ENCODE measurements at places on chromosomes 2 and 18.

DNA sequence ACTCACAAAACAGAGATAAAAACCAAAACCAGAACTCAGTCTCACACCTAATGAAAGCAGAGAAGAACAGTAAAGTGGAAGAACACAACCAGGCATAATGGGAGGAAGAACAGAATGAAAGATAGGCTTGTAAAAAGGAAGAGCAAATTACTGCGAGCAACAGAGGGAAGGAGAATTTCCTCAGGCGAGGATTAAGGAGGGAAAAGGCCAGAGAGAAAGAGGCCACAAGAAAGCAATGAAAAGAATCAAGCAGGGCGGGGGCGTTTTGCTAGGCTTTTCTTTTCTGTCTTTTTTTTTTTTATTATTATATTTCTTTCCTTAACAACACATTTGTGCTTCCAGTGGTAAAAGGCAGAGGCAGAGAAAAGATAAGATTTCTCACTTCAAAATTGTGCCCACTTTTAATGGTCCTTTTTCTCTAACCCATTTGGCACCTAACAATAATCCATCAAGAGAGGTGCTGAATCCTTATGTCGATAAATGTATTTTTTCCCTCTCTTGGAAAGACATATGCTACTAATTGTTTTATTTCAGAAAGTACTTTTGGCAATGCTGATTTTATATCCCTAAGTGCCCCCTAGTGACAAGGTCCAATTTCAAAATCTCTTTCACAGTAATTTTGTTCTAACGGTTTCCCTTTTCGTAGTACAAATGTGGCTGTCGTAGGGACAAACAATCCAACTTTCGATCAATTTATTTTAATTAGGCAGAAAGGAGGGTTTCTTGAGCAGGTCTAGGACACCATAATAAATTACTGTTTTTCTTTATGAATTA, 138.7 kb upstream of the AQP4 start:
- no peak for DNase-seq

DNA sequence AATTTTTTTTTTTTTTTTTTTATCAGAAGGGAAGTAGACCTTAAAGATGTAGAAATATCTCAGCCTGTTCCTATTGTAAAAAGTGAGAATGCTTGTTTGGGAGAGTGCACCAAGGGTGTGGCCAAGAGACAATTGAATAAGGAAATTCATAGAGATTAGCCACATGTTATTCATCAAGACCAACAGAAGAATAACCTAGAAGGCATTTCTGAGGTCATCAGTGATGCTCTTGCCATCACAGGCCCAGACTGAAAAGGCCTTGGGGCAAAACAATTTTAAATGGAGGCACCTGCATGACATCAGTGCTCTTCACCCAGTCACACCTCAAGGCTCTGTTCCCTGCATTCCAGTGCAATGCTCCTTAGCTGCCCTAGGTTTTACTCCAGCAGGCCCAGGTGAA, 2043.3 kb upstream of the PIK3C3 start:
- DNase-seq = no peak

DNA sequence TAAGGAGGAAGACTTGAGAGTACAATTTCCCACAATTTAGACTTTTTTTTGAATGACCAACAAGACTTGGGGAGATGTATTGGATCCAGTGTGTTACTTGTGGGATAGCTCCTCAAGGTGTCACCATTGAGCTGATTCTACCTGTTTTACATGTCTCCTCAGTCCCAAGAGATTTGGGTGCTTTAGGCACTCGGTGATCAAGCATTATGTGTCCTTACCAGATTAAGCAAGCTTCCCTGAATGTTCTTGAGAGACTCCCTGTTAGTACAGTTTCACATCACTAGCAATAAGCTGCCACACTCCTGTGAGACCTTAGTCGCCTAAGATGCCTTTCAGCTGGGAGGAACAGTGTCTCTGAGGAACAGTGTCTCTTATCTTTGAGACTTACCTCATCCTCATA, 384.3 kb upstream of the SYT4 start:
- peak; percentile 4 for DNase-seq

DNA sequence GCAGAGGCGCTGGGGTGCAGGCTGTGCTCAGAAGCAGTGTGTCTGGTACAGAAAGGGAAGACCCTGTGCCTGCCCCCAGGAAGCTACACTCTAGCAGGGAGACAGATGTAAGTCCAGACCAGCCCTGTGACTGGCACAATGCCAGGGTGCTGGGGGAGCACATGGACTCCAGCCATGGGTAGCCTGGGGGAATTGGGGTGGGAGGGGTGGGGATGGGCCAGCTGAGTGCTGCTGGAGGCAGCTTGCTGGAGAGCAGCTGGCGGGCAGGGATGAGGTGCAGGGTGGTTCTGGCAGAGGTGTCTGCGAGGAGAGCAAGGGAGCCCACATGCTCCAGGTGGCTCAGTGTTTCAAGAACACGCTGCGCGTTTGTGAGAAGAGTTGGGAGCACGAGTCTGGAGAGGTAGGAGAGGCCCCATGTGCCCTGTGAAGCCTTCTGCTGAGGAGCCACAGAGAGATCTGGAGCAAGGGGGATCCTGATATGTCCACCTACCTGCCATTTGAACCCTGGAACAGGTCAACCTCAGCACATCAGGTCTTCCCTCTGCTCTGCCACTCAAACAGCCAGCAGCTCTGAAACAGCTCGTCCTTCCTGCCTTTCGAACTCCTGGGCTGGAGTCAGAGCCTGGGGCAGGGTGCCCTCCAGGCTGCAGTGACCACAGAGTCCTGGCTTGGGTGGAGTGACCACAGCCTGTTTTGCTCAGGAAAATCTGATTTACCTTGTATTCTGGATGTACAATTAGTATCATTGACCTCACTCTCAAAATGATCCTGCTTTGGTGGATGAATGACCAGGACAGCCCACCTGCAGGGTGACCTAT, 15.1 kb downstream of the ALLC start:
- DNase-seq = no peak

DNA sequence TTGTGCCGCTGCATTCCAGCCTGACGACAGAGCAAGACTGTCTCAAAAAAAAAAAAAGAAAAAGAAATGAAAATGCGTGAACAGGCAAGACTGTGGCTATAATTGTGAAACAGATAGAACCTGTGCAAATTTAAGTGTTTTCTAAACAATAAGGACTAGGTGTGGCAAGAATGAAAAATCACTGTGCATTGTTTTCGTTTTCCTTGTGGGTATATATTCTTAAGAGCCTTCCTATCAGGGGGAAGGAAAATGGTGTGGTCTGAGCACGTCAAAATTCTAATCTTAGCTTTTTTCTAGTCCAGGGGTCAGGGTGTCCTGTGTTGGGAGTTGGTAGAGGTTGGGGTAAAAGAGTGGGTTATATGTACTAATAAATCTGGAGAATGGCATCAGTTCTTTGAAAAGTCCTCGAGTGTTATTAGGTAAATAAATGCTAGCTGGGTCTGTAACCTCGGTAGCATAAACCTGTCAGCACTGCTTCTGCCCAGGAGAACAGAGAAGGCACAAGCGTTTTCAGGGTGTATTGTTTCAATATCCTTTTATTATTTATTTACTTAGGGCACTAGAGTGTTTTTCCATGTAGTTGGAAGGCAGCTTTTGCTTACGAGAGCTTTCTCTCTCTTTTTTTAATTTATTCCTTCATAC, 11.6 kb downstream of the ATP6V1C2 start:
- DNase-seq = no peak

GRCh38 chr18:26654616-26655524, 106.5 kb upstream of the KCTD1 start:
- DNase-seq = no peak

GRCh38 chr2:132849118-132849517, 179.1 kb upstream of the LYPD1 start:
- no peak for DNase-seq

DNA sequence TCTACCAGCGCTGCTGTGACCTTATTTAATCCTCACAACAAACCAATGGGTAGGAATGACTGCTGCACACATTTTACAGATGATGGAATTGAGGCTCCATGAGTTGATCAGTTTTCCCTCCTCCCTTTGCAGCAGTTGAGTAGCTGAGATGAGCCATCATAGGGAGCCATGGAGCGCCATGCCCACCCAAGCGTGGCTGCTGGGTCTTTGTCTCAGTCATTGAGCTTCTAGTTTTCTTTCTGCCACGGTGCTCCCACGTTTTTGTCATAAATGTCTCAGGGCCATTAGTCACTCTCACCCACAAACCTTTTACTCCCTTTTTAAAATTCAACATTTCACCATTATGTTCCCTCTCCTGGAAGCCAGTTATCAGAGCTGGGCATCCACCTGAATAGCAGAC, 45.8 kb downstream of the TMEM17 start:
- no peak for DNase-seq

DNA sequence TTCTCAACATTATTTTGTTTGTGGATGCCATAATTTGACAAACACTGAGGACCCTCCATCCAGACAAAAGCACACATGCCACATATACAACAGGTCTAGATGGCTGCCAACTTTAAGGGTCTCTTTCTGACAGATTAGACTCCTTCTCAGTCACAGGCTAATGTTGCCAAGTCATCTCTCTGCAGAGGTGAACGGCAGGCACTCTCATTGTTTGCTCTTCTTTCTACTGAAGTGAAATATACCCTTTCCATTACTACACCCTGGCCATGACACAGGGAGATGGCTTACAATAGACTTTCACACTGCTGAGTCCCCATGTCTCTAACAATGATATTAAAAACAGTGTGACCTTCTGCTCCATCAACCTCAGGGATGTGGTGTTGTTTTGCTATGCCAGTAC, 47.5 kb upstream of the ZNF397 start:
- no peak for DNase-seq

GRCh38 chr18:61435064-61435652, 101.9 kb downstream of the CDH20 start:
- peak; percentile 36 for DNase-seq

GRCh38 chr2:33321876-33322483, 154.5 kb upstream of the RASGRP3 start:
- DNase-seq = no peak

- no peak for DNase-seq
These were observed 80.4 kb downstream of the BOLA3 start for GRCh38 chr2:74067221-74067747.

GRCh38 chr2:67965246-67965645, 97.6 kb downstream of the C1D start:
- DNase-seq = no peak

- no peak for DNase-seq
These were observed 2.0 kb downstream of the ITGA6 start for GRCh38 chr2:172429301-172429968.

DNA sequence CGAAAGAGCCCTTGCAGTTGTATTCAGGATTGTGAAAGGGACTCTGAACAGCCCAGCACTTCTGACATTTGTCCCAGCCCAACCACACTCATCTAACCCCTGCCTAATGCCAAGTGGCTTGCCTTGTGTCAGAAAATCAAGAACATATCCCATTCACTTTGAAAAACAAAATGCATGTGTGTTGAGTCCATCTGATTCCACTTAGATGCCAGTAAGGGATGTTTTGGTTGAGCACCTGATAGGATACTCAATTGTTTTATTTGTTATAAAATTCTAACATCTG, 776.8 kb downstream of the BCL11A start:
- no peak for DNase-seq

DNA sequence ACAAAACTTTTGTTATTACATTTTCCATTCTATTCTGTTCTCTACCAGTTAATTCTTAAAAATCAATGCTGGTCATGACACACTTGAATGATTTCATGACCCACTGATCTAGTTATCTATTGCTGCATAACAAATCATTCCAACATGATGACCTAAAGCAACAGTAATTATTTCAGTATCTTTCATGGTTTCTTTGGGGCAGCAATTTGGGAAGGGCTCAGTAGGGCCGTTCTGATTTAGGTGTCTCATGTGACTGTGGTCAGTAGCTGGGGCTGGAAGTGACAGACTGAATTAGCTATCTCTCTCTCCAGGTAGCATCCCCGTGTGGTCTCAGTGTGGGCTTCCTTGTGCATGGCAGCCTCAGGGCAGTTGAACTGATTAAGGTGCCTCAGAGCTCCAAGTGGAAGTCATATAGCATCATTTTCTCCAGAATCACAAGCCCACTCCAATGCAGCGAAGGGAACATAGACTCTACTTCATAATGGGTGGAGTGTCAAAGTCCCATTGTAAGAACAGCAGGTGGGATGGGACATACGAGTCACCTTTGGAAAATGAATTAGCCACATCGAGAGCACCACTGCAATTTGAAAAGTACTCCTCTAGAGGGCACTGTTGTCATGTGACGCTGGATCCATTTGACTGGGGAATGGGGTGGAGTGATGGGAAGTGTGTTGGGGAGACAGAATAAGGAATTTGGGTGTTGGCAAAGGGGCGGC, 39.1 kb upstream of the FAM136A start:
- DNase-seq = peak; percentile 83

DNA sequence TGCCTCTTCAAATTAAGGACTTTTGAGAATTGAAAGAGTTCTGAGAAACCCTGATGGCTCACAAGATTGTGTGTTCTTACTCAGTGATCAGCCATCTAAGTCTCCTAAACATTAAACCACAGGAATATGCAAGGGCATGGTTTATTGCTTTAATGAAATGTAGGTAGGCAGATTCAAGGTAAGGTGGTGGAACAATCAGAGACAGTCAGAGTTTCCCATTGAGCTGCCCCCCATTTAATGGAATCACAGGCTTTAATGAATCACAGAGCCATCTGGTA, 107.8 kb upstream of the LRATD1 start:
- DNase-seq = no peak

- DNase-seq = no peak
These were observed 27.9 kb downstream of the ITGAV start for GRCh38 chr2:186617771-186618170.

DNA sequence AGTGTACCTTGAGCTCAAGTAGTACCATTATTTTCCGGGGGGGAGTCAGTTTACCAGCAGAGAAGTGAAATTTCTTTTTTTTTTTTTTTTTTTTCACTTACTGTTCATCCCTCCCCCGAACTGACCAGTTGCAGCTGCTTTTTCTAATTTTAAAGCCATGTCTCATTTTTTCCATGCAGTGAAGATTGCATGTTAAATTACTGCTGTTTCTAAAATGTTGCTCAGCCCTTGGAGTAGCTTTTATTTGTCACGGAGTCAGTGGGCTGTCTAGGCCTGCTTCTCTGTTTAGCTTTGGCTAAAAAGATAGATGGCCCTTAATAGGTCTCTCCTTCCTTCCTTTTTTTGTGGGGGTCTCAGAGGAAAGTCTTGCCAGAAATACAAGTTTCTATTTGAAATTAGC, 70.2 kb downstream of the NGEF start:
- no peak for DNase-seq

DNA sequence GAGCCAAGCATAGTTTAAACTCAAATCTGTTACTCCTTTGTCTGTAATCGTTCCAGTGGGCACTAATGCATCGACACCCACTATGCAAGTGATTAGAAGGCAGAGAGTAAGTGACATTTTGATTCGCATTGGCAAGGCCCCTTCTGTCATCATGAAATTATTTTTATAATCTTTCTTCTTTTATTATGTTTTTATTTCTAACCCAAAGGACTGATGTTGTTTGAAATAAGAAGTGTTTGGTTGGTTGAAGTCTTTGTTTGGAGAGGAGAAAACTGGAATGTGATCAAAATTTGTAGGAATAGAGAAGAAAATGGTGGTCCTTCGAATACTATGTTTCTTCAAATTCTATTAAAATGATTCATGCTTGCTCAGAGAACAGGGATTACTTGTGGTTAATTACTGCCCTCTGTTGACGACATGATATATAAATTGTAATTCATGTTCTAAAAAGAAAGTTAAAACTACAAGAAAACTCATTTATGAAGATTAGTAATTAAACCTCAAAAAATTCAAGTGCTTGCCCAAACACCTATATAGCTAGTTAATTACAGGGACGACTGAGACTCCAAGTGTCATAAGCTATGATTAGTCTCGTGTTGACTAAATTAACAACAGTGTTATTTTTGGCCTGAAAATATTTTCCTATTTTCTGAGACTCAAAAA, 26.4 kb upstream of the TFPI start:
- DNase-seq = peak; percentile 16

- DNase-seq = peak; percentile 6
These were observed 1783.9 kb downstream of the SUCLG1 start for GRCh38 chr2:82675186-82675585.

All from urothelium cell line (cell line).